ENCODE measurements at places on chromosomes 7 and 10. TPM values are rescaled to one million over a fixed set of nuclear protein-coding genes. Genes with fewer than 3 reads are reported as not detected.
A peak's percentile ranks its signal among the peaks of the same experiment; 100 is the strongest.

Gene COL1A2
- 119 TPM for total RNA-seq

Gene HTR7
- total RNA-seq, result not detected

DNA sequence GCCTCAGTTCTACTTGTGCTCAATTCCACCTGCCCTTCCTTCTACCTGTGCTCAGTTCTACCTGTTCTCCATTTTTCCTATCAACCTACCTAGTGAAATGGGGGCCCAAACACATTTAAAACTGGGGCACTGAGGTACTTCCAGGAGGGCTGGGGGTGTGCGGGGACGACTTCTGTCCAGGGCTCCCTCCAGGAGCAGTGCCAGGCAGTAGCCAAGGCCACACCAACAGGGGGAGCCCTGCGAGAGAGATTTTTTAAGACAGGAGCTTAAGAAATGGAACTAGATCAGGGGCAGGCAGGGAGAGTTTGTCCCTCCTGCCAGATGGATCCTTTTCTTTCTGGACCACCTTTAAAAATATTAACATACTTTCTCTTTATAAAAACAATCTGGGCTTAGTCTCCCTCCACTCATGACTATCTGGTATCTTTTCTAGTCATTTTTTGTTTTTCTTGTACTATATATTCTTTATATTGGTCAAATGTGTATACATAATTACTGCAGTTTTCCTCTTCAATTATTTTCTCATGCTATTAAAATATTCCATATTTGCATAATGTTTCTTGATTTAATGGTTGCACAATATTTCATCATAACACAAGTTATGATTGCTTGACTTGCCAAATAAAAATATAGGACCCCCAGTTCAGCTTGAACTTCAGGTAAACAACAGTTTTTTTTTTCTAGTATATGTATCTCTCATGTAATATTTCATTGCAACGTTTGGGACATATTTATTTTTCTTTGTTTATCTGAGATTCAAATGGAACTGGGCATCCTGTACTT, 47.3 kb upstream of the INSYN2A start:
- peak; percentile 21 for DNase-seq
- H3K4me1 ChIP-seq, result no peaks in the 10 kb centered on the region
- H3K27ac ChIP-seq, result no peak overlapping the region
- no peaks in the 10 kb centered on the region for H3K36me3 ChIP-seq
- no peak overlapping the region for H3K4me3 ChIP-seq

DNA sequence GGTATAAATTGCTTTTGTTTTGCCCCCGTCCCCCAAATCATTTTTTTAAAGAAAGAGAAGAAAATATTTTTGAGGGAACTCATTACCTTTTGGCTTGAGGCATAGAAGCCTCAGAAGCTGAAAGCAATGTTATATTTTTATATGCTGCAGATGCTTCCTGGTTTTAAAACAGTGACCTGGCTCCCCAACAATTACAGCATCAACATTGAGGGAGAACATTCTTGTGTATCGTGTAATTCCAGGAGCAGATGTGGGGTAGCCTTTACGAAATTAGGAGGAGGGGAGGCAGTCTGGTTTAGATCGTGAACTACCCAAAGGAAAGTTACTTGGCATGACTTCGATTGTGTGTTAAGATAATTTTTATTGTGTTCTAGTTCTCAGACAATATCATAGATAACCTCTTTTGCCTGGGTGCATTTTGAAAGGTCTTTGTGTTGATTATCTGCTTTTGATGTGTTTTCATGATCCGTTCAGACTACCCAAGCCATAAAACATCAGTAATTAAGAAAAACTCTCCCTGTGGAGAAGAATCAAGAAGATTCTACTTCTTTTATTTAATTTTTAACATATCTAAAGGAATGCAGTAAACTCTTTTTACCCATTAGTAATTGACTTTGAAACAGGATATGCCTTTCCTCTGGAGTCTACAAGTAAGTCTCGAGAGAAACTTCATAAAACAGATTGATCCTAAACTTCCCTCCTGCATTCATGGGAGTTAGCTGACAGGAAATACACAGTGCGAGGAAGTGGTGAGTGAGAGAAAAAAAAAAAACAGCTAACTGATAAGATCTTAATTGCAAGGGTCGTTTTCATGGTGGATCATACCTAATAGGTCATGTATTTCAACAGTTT, 141.4 kb downstream of the KIAA1217 start:
- H3K4me3 ChIP-seq, result no peak overlapping the region
- H3K27ac ChIP-seq, result peak overlapping the region; percentile 34
- H3K4me1 ChIP-seq, result peaks cover 15% of the 10 kb centered on the region

- H3K27ac ChIP-seq, result peak overlapping the region; percentile 57
- no peak overlapping the region for H3K4me3 ChIP-seq
- no peaks in the 10 kb centered on the region for H3K36me3 ChIP-seq
- DNase-seq, result no peak
Observed at GRCh38 chr7:98329791-98330373, 48.4 kb downstream of the BRI3 start.

- H3K4me1 ChIP-seq, result peaks cover 46% of the 10 kb centered on the region
- DNase-seq, result no peak
- no peak overlapping the region for H3K27ac ChIP-seq
- no peak overlapping the region for H3K4me3 ChIP-seq
- no peaks in the 10 kb centered on the region for H3K36me3 ChIP-seq
Observed at GRCh38 chr7:2616387-2617324, 15.1 kb upstream of the TTYH3 start.

All from heart right ventricle (tissue), 16 donors.